Activated CD4-positive, alpha-beta T cell treated with anti-CD3 and anti-CD28 coated beads, Interleukin-10, Interleukin-2, amounts not matched to agents 100 ng/mL and 50 ng/mL, durations not matched to agents 16 hours and 8 hours (primary cell): ENCODE measurements at places on chromosomes 3 and 15.

- peak; percentile 58 for DNase-seq
Measured at GRCh38 chr3:62665627-62666437, 209.4 kb downstream of the CADPS start.

DNA sequence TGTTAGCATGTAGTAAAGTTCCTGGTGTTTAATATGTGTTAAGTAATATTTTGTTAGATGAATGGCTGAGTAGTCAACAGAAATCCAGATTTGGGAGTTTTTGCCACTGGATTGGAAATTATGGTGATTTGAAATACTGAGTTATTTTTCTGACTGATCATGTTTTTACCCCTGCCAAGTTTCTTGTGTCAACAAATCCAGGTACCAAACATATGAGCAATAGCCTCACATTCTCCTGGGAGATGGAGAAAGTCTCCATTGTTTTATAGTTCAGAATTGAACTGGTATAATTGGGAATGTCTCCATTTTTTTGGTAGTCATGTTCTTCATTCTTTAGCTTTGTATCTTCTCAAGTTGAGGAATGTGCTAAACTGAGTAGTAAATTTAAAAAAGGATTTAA lies 767.2 kb upstream of the LMCD1 start:
- DNase-seq = no peak

DNA sequence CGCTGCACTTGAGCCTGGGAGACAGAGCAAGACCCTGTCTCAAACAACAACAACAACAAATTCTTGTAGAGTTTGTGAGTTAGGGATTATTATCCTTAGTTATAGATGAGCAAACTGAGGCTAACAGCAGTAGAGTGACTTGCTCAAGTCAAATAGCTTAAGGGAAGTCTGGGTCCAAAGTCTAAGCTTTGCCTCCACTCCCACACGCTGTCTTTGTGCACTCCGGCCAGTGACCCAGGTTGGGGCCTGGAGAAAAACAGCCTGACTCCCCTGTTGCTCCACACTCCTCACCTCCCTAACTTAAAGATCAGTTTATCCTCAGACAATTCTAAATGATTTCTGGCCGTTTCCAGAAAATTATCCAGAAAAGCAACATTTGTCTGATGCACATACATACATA lies 9.2 kb upstream of the SIN3A start:
- no peak for DNase-seq

- no peak for DNase-seq
Measured at GRCh38 chr3:127110982-127111693, 81.8 kb upstream of the PRR23E start.

DNA sequence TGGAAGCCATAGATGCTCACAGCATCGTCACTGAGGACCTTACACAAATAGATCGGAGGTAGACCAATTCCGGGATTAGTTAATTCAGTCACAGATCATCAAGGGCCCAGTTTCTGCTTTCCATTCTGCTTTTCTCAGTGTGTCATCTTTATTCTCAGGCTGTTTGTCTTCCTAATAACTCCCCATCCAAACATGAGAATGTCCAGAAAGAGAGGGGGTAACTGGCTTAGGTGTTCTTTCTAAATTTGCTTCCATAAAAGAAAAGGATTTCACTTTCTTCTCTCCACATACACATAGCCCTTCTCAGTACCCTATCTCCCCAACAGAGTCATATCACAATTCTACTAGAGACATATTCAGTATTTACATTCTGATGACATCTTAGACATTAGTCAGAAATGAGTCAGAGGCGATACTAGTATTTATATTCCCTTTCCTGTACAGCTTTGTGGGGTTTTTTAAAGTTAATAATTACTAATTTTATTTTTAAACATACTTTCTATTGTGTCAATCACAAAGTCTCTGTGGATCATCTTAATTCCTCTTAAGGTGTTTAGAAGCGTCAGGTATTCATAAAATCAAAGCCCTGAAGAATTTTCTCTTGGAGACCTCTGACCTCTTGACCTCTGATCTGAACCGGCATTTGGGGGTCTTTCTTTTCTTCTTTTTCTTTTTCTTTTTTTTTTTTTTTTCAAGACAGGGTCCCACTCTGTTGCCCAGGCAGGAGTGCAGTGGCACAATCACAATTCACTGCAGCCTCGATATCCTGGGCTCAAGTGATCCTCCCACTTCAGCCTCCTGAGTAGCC lies 24.3 kb upstream of the IL12A start:
- peak; percentile 46 for DNase-seq

DNA sequence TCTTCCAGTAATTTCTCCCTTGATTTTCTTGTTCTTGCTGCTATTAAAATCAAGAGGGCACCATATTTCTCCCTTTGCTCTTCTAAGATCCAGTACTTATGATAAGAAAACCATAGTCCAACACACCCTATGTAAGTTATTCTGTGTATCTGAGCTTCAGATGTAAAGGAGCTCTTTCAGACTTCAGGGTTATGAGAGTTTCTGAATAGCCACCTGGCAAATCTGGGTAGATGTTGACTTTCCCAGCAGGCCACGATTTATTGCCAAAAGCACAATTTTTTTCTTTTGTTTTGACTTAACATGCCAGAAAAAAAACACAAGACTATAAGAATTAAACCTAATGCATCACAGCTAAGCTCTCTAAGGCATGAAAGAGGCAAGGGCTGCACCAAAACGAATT lies 1045.0 kb downstream of the FHIT start:
- DNase-seq = no peak

DNA sequence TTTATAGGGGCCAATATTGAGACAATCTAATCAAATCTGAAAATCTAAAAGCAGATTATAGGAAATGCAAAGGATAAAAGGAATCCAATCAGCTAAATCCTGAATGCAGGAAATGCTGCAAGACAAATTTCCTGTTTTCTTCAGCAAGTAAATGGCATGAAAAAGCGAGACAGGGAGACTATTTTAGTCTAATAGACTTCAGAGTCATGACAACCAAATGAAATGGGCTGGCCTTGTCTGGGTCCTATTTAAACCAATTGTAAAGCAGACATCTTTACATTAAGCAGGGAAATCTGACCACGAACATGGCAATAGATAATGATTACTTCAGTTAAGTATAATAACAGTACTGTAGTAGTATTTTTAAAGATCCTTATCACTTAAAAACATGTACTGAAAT lies 2.1 kb downstream of the DBR1 start:
- DNase-seq = no peak

DNA sequence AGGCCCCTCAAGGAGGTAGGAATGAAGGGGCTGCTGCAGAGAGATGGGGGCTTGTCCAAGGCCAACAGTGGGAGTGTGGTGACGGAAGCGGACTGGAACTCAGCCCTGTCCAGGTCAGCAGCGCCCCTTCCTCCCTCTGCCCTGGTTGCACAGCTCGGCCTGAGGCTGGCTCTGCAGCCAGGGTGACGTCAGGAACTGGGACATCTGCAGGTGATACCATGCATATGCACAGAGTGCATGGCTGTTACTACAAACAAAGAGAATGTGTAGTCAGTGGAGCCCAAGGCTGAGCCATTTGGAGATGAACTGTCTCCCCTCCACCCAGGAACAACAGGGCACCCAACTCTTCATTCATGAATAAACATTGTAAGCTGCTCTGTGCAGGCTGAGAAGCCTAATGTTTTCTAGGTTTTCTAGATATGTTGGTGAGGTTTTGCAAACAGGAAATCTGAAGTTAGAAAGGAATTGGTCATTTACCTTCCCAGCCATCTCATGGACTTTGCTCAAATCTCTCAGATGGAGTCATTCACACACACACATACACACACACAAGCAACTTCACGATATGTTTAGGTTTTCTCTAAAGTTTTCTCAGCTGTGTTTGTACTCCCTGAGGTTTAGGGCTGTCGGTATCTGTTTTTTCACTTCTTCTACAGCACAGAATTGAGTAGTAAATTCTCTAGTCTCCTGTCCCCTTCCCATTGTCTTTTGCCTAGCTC lies 117.2 kb downstream of the TLE3 start:
- DNase-seq = no peak

GRCh38 chr3:139797724-139798343 lies 120.1 kb upstream of the NMNAT3 start:
- peak; percentile 13 for DNase-seq

- DNase-seq = no peak
Measured at GRCh38 chr15:69852916-69853315, 244.8 kb downstream of the TLE3 start.

DNA sequence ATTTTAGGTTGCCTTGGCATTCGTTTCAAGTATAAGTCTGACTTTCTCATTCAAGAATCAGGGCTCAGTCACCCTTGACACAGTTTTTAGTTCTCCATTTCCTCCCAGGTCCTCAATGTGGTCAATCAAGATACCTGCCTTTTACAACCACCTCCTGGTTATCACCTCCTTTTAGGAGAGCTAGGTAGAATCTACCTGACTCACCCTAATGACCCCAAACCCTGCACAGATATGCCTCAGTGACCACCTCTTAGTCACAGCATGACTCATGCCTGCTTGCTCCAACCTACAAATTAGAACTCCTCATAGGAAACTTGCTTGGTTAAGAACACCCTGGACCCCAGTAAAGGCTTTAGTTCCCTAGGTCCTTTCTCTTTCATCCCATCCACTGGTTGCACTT lies 22.5 kb downstream of the DMXL2 start:
- DNase-seq = no peak

- no peak for DNase-seq
Measured at GRCh38 chr3:186693843-186694242, 23.3 kb upstream of the KNG1 start.

DNA sequence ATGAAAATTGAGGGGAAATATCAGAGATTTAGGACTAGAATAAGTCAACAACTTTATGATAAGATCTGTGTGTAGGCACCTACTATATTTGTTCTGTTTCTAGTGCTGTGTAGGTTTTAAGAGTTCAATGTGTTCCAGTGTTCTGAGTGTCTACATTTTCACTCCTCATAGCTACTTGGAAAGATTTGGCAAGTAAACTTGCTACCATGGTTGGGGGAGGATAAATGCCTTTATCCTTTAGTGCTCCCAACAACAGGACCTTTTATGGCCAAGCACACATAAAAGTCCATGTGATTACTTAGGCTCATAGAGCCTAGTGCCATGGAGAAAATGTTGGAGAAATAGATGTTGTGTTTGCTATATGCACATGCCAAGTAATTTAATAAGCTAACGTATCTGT lies 64.0 kb downstream of the LYSMD4 start:
- no peak for DNase-seq

DNA sequence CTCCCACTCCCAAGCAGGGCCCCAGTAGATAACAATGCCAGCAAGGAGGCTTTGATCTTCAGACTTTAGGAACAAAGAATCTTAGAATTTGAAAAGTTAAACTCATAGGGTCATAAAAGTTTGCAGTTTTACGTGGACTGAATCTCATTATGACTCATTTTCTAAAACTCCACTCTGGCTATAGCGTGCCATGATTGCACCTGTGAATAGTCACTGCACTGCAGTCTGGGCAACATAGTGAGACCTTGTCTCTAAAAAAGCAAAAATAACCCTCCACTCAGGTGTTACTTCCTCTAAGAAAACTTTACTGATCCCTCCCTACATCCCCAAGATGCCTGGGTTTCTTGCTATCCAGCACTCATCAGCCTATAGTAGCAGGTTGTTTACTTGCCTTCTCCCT lies 104.5 kb downstream of the IL20RB start:
- DNase-seq = peak; percentile 27

DNA sequence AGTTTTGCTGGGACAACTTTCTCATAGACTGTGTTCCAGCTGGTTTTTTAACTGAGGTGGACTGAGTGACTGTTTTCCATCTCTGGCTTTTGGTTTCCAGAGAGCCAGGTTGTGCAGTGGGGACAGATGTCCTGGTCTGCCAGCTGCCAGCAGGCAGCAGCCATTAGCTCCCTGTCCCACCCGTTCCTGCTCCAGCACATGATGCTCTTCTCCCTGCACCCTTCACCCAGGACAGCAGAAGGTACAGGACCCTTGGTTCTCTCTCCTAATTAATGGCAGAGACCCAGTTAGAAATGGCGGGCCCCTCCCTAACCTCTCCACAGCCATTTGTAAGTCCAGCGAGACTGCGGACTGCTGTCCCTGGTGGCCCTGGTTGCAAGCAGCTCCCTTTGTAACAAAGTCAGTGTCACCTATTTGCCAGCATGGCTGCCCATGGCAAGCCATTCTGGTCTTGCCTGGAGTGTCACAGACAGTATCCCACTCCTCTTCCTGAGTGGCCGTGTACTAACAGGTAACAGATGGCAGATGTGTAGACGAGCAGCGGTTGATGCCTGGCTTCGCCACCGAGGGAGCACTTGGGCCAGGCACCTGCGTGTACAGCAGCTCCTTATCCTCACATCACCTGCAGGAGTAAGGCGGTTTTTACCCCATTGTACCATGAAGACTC lies 148.3 kb downstream of the DNAJB8 start:
- no peak for DNase-seq

GRCh38 chr3:19107719-19108118 lies 40.6 kb upstream of the KCNH8 start:
- DNase-seq = no peak

DNA sequence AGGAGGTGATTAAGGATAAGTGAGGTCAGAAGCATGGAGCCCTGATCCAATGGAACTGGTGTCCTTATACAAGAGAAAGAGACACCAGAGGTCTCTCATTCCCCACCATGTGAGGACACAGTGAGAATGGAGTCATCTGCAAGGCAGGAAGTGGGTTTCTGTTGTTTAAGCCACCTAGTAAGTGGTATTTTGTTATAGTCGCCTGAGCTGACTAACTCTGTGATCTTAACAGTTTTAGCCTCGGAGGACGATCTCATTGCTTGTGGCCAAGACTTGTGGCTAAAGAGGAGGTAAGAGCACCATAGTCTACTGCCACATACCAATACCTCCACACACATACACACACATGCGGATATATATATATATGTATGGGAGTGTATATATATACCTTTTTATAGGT lies 73.8 kb downstream of the MCTP2 start:
- DNase-seq = peak; percentile 87

GRCh38 chr3:66164155-66164554 lies 56.6 kb upstream of the SLC25A26 start:
- DNase-seq = no peak

- no peak for DNase-seq
Measured at GRCh38 chr15:96351761-96352603, 21.5 kb downstream of the NR2F2 start.

DNA sequence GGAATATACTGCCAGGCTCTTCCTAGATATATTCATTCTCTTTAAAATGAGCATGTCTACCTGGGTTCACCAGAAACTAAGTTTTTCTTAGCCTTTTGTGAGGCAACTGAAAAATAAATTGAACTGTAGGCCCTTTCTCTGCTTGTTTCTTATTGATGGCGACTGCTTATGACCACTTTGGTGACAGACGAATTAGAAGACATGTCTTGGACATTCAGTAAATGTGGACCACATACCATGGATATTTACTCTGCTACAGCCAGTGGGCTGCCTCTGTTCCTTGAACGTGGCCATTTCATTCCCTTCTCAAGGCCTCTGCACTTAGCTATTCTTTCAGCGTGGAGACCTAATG lies 603 bp upstream of the SELENOK start:
- DNase-seq = no peak
